ENCODE measurements at places on chromosomes 2 and 18.

DNA sequence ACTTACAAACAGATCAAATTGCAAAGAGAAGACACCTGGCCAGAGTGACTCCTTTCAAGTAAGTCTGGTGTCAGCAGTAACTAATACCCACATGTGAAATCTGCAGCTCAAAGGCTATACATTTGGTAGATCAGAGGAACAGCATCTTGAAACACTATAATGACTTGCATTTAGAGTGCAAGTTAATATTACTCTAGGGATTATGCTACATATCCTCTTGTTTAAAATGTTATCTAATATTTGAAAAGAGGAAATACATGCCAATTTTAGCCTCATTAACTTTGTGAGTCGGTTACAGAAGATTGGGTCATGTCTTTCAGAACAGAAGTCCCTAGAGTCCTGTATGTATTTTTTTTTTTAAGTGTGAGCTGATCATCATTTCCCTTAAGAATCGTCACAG, 15.2 kb downstream of the LANCL1 start:
- DNase-seq: no peak

- no peak for DNase-seq
These were observed 515.6 kb downstream of the ERBB4 start for GRCh38 chr2:212022966-212023365.

DNA sequence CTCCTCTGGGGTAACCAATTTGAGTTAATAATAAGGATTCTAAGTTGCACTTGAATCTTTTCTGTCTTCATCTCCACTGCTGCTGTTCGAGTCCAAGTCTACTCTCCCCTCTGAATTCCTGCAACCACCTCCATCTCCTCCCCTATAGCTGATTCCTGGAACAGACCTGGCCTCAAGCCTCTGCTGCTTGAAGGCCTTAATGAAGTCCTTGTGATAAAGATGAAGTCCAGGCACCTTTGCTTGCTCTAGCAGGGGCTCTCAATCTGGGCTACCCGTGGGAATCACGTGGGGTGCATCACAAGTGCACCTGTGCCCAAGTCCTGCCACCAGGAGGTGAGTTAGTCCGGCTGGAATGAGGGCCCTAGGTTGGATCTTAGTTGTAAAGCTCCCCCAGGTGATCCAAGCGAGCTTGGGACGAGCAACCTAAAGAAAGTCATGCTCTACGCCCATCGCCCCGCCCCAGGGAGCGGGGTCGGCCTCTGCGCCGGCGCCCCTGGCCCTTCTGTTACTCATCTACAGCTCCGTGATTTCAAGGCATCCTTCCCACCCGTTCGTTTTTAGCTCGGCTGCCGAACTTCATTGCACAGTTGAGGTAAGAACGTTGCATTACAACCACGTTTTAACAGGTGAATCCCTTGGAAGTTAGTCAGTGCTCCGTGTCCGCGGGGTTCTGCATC, 905 bp upstream of the IAH1 start:
- no peak for DNase-seq

DNA sequence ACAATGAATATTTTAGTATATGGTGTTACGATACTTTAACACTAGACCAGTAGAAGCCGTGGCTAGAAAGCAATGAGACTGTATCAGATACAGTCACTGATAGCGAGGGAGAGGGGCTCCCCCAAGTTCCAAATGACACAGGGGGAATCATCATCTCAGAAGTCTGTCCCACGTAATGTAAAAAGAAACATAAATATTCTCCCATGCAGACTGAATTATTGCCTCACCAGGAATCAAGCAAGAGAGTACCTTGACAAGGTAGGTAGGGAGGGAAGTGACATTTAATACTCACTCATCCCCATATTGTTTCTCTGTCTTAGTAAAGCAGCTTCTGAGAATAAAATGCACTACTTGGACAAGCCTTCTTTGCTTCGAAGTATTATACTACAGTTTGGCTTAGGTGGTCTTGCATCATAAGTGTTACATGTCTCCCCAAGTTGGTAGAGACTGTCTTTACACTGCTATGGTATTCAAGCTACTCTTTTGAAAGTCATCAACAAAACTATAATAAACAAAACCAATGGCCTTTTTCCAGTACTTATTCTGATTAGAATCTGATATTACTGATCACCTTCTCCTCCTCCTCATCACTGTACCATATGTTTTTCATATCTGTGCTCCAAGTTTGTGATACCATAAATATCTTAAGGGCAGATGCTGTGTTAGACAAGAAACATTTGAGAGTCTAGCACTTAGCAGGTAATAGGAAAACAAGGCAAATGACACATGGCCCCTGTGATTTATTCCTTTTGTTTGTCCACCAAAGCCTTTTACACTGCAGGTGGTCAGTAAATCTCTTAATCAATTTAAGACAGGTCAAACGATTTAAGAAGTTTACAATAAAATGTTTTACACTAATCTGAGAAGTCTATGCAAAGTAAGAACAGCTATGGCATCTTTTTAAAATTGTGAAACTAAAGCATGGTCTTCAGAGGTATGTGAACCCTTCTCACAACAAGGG, 2.7 kb downstream of the LAPTM4A start:
- DNase-seq: no peak
